D721Med (cell line): ENCODE measurements at places on chromosomes 7 and 10.

DNA sequence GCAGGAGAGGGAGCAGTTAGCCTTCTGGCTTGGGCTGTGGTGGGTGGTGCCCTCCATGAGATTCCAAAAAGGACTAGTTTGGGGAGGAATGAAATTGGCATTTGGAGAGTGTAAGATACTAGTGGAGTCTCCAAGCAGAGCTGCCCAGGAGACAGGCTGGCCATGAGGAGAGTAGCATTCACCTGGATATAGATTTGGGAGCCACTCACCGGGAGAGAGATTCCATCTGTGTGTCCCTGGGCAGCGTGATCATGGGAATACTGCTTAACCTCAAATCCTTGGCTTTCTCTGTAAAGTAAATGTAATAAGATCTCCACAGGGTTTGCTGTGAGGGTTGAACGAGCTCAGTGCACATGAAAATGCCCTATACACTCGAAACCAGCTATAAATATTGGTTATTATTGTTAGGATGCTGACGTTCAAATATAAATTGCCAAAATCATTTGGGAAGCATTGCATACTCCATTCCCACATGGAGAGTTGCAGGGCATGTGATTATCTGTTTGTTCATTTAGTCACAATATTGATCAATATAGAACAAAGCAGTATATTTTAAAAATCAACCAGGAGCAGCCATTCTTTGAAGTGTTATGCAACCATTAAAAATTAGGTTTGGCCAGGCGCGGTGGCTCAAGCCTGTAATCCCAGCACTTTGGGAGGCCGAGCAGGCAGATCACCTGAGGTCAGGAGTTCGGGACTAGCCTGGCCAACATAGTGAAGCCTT is 143.7 kb downstream of the CUX1 start:
- no peak for DNase-seq

- no peak for DNase-seq
These were observed 155.5 kb upstream of the AHR start for GRCh38 chr7:17142831-17143541.

- no peak for DNase-seq
These were observed 28.8 kb downstream of the NKX6-2 start for GRCh38 chr10:132757171-132757570.

DNA sequence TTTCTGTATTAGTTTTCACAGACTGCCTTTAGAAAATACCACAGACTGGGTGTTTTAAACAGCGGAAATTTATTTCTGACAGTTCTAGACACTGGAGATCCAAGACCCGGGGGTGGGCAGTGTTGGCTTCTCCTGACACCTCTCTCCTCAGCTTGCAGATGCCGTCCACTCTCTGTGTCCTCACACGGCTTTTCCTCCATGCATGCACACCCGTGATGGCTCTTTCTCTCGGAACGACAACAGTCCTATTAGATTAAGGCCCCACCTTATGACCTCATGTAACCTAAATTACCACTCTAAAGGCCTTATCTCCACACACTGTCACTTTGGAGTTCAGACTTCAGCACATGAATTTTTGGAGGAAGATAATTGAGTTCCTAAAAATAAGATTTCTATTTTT is 142.9 kb upstream of the VWC2 start:
- no peak for DNase-seq

GRCh38 chr10:129042776-129043595 is 424.1 kb upstream of the MGMT start:
- no peak for DNase-seq

GRCh38 chr7:150959739-150960734 is 18.1 kb downstream of the KCNH2 start:
- DNase-seq = no peak

DNA sequence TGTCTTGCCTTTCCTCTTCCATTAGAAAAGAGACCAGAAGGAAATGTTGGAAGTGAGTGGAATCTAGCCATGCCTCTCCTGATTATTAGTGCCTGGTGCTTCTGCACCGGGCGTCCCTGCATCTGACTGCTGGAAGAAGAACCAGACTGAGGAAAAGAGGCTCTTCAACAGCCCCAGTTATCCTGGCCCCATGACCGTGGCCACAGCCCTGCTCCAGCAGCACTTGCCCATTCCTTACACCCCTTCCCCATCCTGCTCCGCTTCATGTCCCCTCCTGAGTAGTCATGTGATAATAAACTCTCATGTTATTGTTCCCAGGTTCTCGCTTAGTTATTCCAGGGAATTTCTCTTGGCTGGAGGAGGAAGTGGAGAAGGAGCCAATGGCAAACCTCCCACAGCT is 4.2 kb downstream of the TMEM176A start:
- DNase-seq = no peak
